ENCODE measurements at places on chromosomes 3 and 15.

DNA sequence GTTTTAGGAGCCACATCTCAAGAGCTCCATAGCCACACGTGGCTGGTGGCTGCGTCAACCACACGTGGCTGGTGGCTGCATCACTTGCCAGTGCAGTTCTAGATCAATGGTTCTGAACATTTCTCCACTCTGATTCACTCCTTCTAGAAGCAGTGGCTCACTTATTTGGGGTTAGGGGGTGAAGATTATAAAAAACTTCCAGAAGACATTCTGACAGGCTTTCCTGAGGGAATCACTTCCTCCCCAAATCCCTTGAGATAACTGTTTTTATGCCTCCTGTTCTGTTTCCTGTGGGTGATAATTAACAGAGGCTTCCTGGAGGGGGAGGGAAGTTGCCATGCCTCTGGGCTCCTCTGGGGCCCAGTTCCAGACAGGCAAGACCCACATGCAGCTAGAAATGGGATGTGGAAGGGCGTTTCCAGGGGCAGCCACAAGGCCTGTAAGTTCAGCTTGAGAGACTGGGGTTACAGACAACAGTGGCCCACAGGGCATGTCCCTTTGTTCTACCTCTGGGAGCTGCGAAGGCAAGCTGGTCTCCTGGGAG, 23.6 kb downstream of the HEG1 start:
- DNase-seq, result no peak

DNA sequence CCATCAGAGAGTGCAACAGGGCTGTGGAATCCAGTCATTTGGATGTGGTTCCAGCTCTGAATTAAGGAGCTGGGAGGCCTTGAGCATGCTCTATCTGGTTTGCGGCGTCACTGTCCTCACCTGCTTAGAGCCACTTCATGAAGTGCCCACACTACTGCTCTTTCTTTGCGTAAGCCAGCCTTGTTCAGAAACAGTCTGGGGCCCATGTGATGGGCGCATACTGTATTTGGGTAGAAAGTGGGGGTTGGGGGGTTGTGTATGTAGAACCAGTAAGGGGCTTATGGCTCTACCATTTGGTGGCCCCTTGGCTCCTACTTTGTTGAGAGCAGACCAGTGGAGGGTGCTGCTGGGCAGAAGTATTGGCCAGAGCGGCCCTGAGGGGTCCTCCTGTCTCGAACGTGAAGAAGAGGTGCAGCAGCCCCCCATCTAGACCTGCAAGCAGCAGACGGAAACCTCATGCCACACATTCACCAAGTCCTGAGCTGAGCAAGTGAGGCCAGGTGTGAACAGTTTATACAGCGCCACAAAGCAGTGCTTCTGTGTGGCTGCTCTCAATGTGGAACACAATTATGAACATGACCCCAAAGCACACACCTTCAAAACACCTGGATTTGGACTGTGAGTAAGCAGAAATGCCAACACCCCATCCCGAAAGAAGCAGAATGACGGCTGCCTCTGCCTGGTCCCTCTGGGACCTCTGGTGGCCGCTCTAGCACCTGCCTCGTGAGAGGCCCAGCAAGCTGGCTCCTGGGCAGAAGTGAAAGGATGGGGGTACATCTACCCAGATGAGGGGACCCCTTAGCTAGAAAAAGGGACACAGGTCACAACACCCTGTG, 26.6 kb downstream of the SRPRB start:
- DNase-seq, result no peak

DNA sequence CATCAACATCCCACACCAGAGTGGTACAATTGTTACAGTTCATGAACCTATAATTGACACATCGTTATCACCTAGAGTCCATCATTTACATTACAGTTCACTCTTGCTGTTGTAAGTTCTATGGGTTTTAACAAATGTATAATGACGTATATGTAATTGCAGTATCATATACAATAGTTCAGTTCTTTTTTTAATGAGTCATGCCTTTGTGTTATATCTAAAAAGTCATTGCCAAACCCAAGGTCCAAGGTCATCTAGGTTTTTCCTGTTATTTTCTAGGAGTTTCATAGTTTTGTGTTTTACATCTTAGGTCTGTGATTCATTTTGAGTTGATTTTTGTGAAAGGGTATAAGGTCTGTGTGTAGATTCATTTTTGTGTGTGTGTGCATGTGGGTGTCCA, 160.9 kb upstream of the GALNT15 start:
- no peak for DNase-seq

DNA sequence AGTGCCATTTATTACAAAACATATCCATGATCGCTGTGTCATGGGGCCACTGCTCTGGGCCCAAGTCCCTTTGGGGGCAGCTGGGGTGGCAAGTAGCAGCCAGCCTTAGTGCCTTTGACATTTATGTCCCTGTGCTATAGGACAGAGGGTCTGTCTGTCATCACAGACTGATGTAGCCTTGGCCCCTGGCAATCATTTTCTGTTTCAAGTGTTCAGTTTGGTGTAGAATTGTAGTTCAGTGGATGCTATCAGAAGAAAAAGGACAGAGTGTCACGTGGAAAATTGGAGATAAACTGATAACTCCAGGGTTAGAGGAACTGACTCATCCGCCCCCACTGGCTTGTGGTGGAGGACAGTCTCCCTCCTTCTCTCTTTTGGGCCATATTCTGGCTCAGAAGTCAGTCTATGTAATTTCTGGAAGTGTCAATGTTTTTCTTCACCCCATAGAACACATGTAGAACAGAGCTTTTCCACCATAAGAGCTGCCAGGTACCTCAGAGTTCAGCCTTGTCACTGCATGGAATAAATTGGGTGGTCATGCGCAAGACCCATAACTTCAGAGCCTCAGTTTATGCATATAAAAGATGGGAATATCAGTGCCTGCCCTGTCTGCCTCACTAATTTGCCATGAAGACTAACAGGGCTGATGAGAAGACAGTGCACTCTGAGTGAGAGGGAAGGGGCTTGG, 4.5 kb upstream of the MRPS22 start:
- peak; percentile 90 for DNase-seq

DNA sequence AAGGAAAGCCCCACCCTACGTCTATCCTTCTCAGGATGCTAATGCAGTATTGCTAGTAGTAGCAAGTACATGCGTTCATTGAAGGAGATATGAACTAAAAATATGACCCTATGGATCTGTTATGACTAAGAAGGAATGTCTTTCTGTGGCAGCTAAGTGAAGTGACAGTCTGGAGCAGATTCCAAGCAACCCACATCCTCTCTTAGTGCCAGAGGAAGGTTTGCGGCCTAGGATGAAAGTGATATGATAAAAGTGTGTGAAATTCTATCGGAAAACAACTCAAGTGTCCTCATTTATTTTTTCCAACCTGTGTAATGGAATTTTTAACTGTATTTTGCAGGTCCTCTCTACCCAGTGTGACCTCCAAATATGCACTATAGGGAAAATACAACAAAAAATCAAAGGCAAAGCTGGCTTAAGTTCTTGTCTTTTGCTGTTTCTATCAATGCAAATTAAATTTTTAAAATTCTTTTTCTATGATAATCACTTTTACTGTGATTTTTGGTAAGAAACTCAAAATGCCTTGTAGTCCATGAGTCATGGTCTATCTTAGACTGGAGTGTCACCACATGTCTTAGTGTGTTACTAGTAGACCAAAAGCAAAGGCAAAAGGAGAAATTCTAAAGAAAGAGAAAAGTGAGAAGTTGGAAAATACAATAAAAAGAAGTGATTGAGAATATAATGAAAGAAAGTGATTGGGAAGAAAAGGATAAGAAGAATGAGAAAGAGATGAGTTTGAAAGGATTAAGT, 161.2 kb upstream of the TMCO5A start:
- DNase-seq, result no peak

GRCh38 chr15:78211189-78211921, 23.0 kb downstream of the ACSBG1 start:
- DNase-seq, result no peak

DNA sequence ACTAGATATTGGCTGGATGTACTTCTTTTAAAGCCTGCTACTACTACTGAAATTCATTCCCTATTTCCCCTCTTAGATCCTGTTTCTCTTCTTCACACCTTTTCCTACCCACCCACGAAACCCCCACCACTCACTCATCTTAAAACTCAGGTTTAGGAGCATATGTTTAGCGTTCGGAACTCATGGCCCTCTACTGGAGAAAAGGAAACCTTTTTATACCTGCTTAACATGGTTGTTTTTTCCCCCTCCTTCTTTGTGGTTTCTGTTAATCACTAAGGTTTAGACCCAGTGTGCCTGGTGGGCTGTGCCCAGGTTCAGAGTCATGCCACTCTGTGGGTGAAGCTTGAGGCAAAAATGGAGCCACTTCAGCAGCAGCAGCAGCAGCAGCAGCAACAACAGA, 2.6 kb downstream of the ARID3B start:
- peak; percentile 38 for DNase-seq

DNA sequence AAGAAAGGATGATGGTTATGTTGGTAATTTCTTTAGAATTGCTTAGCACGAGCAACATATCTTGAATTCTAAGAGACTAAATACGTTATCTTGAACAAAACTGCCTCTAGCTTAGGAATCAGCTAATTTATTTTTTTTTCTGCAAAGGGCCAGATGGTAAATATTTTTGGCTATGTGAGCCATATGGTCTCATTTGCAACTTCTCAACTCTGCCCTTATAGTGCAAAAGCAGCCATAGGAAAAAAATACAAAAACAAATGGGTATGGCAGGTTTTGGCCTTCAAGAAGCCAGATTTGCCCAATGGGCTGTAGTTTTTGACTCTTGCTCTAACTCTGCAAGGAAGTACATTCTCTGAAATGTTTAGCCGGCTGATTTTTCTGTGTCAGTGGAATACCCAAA, 11.9 kb downstream of the OXSM start:
- DNase-seq, result no peak

- DNase-seq, result no peak
Measured at GRCh38 chr3:67335813-67336212, 318.6 kb downstream of the SUCLG2 start.

GRCh38 chr3:5498981-5499380, 311.5 kb downstream of the EDEM1 start:
- DNase-seq, result no peak
